ENCODE measurements at places on chromosomes 5 and 9. TPM values are rescaled to one million over a fixed set of nuclear protein-coding genes. Genes with fewer than 3 reads are reported as not detected.
A peak's percentile ranks its signal among the peaks of the same experiment; 100 is the strongest.

DNA sequence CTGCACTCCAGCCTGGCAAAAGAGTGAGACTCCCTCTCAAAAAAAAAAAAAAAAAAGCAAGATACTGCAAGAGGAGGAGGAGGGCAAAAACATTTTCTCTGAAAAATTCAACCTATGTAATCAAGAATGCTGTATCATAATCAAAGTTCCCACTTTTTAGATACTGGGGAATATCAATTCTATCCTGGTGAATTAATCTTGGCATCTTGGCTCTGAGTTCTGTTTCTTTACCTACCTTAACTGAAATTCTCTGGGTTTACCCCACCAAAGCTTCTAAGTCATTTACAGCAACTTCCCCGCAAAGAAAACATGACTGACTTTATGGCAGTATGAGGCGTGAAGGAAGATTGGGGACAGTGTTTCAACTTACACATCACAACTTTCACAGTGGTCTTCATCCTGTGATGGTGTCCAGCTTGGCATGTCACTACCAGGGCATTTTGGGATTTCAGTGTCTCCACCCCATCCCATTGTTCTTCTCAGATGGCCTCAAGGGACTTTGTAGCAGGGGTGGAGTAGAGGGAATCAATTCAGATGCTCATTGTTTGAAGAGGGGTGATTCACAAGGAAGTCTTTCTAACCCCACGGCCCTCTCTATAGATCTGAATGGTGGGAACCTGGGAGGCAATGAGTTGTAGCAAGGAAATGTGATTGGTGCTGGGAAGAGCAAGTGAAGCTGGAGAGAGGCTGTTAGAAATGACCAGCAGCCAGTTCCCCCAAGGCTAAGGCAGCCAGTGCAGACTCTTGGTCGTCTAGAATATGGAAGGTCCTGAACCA is 130.5 kb downstream of the SCAMP1 start:
- no peak for DNase-seq

GRCh38 chr5:85814596-85814995 is 803.1 kb upstream of the COX7C start:
- DNase-seq: no peak

DNA sequence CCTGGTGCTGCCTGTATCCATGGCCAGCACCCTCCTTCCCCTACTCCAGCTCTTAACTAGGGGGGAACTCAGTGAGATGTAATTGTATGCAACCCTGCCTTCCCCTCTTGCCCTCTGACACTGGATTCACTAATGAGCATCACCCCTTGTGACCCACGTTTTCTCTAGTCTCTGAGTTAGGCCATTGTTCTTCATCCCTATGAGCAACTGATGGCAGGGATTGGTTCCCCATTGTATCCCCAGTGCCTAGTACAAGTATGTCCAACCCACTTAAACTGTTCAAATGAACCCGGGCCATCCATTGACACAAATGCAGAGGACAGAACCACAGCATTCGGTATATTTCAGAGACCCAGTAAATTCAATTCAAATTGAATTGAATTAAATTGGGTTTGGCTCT is 77.6 kb upstream of the ASTN2 start:
- no peak for DNase-seq

GRCh38 chr9:26129217-26129616 is 451.0 kb upstream of the TUSC1 start:
- no peak for DNase-seq

DNA sequence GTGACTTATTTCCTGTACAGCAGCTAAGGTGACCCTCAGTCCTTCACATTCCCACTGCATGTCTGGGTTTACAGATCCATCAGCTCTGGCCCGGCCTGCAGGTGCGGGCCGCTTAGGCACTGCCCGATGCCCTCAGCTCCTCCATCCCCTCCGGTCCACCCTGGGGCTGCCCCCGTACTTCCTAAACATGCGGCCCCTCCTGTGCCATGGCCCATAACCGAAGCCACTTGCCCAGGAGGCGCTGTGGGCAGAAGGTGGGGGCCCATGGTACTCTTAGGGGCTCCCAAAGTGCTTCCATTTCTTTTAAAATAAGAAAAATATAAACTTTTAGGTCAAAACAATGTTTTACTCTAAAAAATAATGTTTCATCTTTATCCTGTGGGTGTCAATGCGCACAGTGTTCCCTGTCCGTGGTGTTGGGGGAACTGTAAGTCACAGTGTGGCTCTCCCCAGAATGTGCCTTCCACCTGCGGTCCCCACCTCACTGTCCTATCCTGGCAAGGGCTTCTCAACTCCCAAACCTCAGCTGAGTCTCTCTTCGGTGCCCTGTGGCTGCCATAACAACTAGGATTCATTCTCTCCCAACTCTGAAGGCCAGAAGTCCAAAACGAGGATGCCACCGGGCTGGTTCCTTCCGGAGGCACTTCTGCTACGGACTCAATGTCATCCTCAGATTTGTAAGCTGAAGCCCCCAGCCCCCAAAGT is 132.7 kb upstream of the LPCAT1 start:
- DNase-seq: no peak

DNA sequence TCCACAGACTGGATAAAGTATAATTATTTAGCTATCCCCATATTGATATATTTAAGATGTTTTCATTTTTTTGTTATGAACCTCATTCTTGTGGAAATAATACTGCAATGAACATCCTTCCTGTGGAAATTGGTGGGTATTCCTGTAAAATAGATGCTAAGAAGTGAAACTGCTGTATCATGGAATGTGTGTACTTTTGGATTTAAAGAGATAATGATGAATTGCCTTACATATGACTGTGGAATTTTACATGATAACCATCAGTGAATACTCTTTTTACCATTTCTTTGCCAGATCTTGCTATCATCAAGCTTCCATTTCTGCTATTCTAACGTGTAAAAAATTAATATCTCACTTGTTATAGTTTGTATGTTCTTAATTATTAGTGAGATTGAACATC is 847.9 kb downstream of the EFNA5 start:
- peak; percentile 63 for DNase-seq

DNA sequence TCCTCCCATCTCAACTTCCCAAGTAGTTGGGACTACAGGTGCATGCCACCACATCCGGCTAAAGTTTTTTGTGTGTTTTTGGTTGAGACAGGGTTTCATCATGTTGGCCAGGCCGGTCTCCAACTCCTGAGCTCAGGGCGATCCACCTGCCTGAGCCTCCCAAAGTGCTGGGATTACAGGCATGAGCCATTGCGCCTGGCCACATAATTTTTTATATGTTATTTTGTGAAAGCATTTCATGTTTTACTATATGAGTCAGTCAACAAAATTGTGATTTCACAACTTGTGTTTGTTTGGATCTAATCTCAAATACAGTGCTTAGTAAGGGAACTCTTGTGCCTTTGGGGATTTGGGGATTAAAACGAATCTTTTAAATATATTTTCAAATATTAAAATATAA is 20.0 kb upstream of the FAM120AOS start:
- peak; percentile 28 for DNase-seq

DNA sequence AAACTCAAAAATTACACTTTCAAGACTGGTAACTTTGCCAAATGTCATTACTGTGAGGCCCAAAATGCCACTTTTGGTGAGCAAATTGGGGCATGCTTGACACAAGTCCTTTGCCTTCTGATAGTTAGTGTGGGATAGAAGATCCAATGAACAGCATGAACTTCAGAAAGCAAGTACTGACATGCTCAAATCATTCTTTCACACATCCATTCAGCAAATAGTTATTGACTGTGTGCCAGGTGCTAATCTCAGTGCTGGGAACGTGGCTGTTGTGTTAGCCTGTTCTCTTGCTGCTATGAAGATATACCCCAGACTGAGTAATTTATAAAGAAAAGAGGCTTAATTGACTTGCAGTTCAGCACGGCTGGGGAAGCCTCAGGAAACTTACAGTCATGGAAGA is 247.0 kb downstream of the CHSY3 start:
- no peak for DNase-seq

DNA sequence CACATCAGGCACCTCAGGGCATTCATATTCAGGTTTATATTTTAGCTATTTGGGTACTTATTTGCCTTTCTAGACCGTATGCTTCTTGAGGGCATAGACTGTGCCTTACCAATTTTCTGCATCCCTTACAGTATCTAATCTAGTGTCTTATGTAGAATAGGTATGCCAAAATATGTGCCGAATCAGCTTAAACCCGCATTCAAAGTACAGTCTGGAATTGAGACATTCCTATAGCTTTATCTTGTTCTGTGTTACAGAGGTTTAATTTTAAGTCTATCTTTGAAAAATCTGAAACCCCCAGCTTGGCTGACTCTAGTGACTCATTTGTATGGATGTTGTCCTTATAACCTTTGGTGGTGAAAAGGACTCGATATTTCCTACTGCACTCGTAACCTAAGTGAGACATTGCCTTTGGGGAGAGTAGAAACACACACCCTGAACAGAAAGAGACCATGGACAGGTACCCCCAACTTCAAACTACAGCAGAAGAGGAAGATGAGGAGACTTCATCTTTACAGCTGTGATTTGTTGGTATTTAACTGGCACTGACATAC is 27.0 kb upstream of the TMOD1 start:
- no peak for DNase-seq

DNA sequence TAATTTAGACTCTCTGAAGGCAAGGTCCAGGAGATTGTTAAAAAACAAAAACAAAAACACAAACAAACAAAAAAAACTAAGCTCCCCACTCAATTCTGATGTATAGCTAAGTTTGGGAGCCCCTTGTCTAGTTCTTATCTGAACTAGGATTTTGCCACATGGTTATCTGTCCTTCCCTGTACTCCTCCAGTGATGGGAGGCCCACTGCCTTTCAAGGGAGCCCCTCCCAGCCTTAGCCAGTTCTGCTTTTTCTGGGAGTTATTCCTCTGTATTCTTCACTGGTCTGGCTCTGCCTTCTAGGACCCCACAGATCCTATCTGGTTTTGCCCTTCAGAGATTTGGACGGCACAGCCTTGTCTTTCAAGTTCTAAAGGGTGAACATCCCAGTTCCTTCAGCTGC is 2.1 kb upstream of the ALDH1B1 start:
- no peak for DNase-seq

DNA sequence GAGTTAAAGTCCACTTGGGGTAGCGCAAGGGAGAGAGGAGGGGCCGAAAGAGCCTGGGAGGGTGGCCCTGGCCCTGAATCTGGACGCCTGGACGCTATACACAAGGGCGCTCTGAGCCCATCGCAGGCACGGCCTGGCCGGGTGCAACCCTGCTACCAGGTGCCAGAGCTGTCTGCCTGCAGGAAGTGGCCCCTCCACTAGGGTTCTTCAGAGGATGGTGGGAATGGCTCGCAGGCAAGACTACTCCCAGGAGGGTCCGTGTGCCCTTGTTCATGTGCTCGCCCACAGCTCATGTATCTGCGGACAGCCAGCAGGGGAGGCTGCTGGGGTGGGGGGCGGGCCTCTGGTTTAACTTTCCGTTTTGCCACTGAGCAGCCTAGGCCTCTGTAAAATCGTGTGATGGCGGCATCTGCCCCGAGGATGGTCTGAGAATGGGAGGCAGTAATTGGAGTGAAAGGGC is 1.4 kb upstream of the NKD2 start:
- no peak for DNase-seq

- DNase-seq: no peak
These were observed 38.2 kb downstream of the COL5A1 start for GRCh38 chr9:134679616-134680392.

GRCh38 chr9:127808347-127809001 is 5.8 kb downstream of the FPGS start:
- DNase-seq: no peak

- DNase-seq: no peak
These were observed 22.8 kb downstream of the ANXA1 start for GRCh38 chr9:73174330-73174980.

GRCh38 chr9:124803911-124804310 is 27.0 kb downstream of the OLFML2A start:
- no peak for DNase-seq

GRCh38 chr9:76459694-76460635 is 983 bp downstream of the GCNT1 start:
- DNase-seq: no peak

- no peak for DNase-seq
These were observed 114.5 kb downstream of the FOXD1 start for GRCh38 chr5:73333944-73334703.

The CTXN3 gene
- not detected for total RNA-seq

The ADAMTS19 gene
- total RNA-seq: not detected

The NRARP gene
- 5.1 TPM for total RNA-seq

The FGF18 gene
- not detected for total RNA-seq

The WDR41 gene
- 98.0 TPM for total RNA-seq

The EMB gene
- 23.4 TPM for total RNA-seq
